ENCODE measurements at places on chromosomes 5 and 9. TPM values are rescaled to one million over a fixed set of nuclear protein-coding genes. Genes with fewer than 3 reads are reported as not detected.

Gene RALGDS
- 137 TPM for total RNA-seq

- H3K36me3 ChIP-seq = no peaks in the 10 kb centered on the region
- H3K4me3 ChIP-seq = no peak overlapping the region
- H3K4me1 ChIP-seq = no peaks in the 10 kb centered on the region
- H3K27me3 ChIP-seq = no peaks in the 10 kb centered on the region
- H3K27ac ChIP-seq = no peak overlapping the region
Measured at GRCh38 chr9:117122953-117123352, 291.9 kb downstream of the ASTN2 start.

GRCh38 chr5:83227611-83228010 is 150.3 kb downstream of the XRCC4 start:
- no peak for DNase-seq
- no peaks in the 10 kb centered on the region for H3K27me3 ChIP-seq
- H3K27ac ChIP-seq = no peak overlapping the region
- no peak overlapping the region for H3K4me3 ChIP-seq

- H3K4me1 ChIP-seq = no peaks in the 10 kb centered on the region
- no peak overlapping the region for H3K4me3 ChIP-seq
- no peak overlapping the region for H3K27ac ChIP-seq
- peaks cover 14% of the 10 kb centered on the region for H3K36me3 ChIP-seq
Measured at GRCh38 chr9:114621975-114622609, 11.0 kb downstream of the TMEM268 start.

DNA sequence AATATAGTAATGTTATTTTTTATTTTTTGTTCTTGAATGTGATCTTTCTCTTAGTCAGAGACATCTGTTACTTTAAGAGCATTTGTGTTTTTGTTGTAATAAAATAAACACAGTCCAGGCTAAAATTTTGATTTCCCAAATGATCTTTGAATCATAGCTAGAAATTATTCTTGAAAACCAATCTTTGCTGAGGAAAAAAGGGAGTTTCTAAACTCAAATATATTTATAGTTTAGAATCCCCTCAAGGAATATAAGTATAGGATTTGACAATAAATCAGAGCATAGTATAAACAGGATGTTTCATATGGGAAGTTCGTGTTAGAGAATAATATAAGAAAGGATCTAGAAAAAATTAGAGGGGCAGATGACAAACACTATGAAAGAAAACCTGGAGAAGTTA is 118.8 kb upstream of the ADAMTS19 start:
- no peaks in the 10 kb centered on the region for H3K27me3 ChIP-seq
- H3K4me3 ChIP-seq = no peak overlapping the region
- H3K36me3 ChIP-seq = no peaks in the 10 kb centered on the region

GRCh38 chr5:36894954-36895353 is 18.4 kb downstream of the NIPBL start:
- no peaks in the 10 kb centered on the region for H3K27me3 ChIP-seq
- no peak for DNase-seq
- no peaks in the 10 kb centered on the region for H3K36me3 ChIP-seq
- H3K4me1 ChIP-seq = peaks cover 7% of the 10 kb centered on the region

- H3K4me1 ChIP-seq = no peaks in the 10 kb centered on the region
- DNase-seq = no peak
- no peak overlapping the region for H3K27ac ChIP-seq
- H3K4me3 ChIP-seq = no peak overlapping the region
Measured at GRCh38 chr9:103999375-104000062, 94.6 kb upstream of the SMC2 start.

- no peaks in the 10 kb centered on the region for H3K4me1 ChIP-seq
- no peak overlapping the region for H3K4me3 ChIP-seq
- no peaks in the 10 kb centered on the region for H3K27me3 ChIP-seq
- H3K27ac ChIP-seq = no peak overlapping the region
Measured at GRCh38 chr5:126097876-126098275, 325.3 kb upstream of the GRAMD2B start.

GRCh38 chr9:34958411-34958982 is 412 bp downstream of the PHF24 start:
- H3K4me3 ChIP-seq = no peak overlapping the region
- H3K4me1 ChIP-seq = no peaks in the 10 kb centered on the region
- peaks cover 11% of the 10 kb centered on the region for H3K27me3 ChIP-seq
- no peaks in the 10 kb centered on the region for H3K36me3 ChIP-seq

Measured in T-cell (primary cell).